ENCODE measurements at places on chromosomes 2 and 18. TPM values are rescaled to one million over a fixed set of nuclear protein-coding genes. Genes with fewer than 3 reads are reported as not detected.

GRCh38 chr2:147636886-147637285 lies 207.9 kb upstream of the ACVR2A start:
- no peak for DNase-seq

DNA sequence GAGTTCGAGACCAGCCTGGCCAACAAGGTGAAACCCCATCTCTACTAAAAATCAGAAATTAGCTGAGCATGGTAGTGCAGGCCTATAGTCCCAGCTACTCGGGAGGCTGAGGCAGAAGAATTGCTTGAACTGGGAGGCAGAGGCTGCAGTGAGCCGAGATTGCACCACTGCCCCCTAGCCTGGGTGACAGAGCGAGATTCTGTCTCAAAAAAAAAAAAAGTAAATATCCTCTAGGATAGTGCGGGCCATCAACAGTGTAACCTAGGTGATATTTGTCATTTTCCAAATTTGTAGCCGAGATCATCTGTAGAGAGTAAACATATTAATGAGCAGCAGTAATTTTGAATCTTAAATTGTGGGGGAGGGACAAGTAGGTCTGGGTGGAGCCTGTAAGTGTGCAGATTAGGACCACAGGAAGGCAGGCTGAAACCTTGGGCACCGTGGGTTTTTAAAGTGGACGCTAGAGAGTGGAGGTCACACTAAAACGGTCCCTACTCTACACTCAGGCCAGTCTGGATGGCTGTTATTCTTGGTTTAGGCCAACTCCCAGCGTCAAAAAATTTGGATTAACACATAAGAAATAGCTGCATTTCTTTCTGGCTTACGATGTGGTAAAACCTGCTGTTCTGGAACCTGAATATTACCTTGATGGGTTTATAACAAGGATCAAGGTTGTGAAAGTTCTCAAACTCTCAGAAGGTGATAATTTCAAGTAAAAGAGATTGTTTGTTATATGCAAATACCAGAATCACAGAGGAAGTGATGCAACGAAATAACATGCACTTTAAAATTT lies 22.7 kb upstream of the TET3 start:
- DNase-seq = no peak

DNA sequence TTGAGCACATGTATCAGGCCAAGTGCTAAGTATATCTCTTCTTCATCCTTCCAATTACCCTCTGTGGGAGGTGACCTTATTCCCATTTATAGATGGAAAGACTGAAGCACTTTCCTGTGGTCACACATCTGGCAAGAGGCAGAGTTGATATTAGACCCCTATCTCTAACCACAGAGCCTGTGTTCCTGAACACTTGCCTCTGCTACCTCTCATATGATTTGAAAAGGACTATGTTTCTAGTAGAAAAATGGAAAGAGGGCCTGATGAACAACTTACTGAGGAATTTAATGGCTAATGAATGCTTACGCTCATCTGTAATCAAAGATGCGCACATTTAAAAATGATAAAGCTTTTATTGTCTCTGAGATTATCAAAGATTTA lies 46.2 kb upstream of the DYNC2LI1 start:
- DNase-seq = no peak

- DNase-seq = no peak
Observed at GRCh38 chr2:81835321-81836000, 1530.9 kb upstream of the LRRTM1 start.

GRCh38 chr2:32452338-32453064 lies 95.7 kb downstream of the BIRC6 start:
- DNase-seq = no peak

DNA sequence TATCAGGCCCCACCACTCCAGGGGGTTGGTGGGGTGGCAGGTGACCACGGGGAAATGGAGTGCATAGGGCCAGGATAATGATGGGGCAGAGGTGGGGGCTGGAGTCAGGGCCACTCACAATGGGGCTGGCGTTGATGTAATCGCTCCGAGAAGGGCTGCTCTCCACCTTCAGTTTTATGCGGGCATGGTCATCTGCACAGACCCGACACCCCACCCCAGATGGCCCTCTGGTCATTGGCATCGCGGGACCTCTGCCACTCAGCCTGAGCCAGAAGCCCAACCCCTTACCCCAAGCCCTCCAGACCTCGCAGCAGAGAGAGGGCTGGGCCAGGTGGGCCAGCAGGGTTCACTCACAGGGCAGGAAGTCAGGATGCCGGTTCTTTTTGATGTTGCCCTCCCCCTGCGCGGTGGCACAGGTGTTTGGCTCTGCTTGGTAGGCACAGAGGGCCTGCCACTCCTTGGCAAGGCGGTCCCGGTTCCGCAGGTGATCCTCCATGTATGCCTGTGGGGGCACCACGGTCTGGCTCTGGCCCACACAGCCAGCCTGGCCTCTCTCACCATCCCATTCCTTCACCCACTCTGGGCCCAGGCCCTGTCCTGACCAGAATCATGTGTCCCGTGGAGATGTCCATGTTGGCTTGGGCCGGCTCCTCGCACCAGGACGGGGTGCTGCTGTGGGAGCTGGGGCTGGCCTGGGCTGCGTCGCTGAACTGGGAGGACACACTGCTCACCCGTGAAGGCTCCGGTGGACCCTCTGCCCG lies 12.4 kb downstream of the PTPRN start:
- DNase-seq = no peak

GRCh38 chr2:106991866-106992265 lies 105.9 kb upstream of the ST6GAL2 start:
- DNase-seq = no peak

DNA sequence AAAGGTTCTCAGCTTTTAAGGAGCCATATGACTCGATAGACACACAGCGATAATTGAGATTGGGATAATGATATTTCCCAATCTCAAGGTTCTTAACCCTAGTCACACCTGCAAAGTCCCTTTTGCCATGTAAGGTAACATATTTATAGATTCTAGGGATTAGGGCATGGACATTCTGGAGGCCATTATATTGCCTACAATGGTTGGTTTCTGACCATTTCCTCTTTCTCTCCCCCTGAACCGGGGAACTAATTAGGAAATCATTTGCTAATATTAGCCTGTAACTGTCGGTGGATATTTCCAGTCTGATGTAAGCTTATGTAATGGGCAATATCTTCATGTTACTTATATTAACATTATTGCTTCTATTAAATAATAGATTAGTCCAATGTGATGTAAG lies 40.8 kb upstream of the ARHGAP15 start:
- DNase-seq = no peak

- DNase-seq = peak; percentile 44
Observed at GRCh38 chr2:39435741-39436591, 1.1 kb downstream of the MAP4K3 start.

DNA sequence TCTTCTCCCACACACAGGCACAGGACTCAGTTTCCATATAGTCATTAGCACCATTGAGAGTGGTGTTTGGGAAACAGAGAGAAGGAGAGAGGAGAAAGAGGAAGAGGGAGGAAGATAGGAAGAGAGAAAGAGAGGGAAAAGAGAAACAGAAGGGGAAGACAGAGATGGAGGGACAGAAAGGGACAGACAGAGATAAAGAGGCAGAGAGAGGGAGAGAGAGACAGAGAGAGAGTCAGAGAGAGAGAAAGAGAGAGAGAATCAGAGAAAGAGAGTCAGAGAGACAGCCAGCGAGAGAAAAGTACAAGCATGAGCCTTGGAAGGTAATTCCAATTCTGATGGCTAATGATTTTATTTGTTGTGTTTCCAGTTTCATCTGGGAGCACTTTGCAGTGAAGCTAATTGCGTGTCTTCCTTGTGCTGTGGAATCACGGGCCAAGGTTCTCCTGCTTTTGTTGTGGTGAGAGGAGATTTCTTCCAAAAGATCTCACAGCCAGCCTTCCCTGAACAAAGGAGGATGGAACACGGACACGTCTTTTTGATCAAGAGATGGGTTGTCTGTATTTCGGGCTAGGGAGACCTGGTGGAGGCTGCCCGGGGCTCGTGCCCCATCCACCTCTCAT lies 153.6 kb upstream of the TWIST2 start:
- no peak for DNase-seq

DNA sequence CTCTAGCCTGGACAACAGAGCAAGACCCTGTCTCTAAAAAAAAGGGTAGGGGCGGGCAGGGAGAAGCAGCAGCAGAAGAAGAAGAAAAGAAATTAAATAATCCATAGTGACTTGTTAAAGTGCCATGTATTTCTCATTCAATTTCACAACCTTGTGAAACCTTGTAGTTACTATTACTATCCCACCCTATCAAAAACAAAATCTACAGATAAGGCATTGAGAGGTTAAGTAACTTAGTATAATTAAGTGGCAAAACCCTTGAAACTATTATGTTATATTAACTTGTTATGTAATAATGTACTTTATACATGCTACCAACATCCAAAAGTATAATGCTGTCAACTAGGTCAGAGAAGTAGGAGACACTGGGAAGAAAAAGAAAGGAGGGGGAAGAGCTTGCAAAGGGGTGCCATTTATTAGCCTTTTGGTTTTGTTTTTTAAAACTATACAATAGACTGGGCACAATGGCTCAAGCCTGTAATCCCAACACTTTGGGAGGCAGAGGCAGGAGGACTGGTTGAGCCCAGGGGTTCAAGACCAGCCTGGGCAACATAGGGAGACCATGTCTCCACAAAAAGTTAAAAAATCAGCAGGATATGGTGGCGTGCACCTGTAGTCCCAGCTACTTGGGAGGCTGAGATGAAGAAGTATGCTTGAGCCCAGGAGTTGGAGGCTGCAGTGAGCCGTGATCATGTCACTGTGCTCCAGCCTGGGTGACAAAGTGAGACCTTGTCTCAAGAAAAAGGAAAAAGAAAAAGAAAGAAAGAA lies 11.3 kb downstream of the TLK1 start:
- DNase-seq = no peak

- no peak for DNase-seq
Observed at GRCh38 chr2:60570251-60570650, 16.8 kb upstream of the BCL11A start.

- DNase-seq = no peak
Observed at GRCh38 chr2:2577407-2577831, 246.3 kb upstream of the MYT1L start.

DNA sequence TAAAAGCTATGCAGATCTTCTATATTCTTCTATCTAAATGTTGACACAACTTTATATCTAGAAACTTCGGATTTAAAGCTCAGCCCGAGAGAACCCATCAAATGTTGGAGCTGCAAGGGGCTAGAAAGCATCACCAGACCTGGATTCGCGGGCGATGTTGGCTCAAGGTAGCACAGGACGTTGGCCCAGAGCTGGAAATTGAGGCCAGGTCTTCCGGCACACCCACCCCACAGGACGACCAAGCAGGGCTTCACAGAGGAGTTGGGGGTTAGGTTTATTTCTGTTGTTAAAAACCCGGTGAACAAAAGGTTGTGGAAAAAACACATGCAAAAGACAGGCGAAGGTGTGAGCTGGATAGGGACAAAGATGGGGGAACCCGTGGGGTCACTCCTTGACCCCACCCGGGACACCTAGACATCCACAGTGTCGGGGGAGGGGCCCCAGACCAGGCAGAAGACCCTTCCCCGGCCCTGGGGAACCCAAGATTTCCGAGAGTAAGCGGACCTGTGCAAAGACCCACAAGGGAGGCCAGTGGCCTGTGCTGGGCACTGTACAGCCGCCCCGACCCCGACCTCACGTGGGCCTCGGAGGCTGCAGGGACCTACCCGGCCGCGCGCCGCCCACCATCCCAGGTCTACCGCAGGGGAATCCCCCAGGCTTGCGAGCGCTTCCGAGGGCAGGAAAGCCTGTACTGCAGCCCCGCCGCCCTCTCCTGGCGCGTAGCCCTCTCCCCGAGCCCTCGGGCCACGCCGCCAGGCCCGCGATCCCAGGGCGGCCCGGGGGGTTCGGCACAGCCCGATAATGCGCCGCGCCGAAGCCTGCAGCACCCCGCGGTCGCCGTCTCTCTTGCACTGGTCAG lies 1.8 kb upstream of the AGBL5 start:
- DNase-seq = peak; percentile 69

DNA sequence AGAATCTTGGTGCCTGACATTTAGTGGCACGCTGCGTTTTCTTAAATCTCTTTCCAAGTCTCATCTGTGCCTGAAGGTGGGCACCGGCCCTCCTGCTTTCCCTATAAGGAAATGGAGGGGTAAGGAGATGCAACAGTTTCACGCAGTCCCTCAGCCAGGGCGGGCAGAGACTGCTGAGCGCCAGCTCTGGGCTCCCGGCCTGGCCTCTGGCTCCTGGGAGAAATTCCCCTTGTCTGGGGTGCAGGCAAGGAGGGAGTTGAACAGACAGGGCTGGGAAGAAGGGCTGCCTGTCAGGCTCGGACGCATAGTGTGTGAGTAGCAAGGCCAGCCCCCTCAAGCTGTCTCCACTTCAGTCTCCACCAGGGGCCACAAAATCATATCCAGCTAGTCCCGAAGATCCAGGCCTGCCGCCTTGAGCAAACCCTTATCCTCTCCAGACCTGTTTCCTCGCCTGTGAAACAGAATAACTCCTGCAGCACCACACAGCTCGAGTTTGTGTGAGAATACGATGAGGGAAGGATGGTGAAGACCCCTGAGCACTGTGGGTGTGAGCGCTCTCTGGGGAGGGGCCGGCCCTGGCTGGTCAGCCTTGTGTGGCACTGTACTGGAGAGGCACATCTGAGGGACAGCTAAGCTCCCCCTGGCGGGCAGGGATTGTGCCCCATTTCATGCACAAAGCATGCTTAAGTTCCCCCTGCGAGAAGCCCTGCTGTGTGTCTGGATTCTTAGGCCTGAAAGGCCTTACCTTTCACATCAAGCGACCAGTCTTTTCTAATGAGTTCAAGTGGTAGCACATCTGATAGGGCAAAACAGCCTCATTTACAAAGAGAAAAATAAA lies 33.8 kb downstream of the SDC1 start:
- peak; percentile 69 for DNase-seq

GRCh38 chr18:68391801-68392200 lies 323.1 kb downstream of the TMX3 start:
- DNase-seq = no peak

DNA sequence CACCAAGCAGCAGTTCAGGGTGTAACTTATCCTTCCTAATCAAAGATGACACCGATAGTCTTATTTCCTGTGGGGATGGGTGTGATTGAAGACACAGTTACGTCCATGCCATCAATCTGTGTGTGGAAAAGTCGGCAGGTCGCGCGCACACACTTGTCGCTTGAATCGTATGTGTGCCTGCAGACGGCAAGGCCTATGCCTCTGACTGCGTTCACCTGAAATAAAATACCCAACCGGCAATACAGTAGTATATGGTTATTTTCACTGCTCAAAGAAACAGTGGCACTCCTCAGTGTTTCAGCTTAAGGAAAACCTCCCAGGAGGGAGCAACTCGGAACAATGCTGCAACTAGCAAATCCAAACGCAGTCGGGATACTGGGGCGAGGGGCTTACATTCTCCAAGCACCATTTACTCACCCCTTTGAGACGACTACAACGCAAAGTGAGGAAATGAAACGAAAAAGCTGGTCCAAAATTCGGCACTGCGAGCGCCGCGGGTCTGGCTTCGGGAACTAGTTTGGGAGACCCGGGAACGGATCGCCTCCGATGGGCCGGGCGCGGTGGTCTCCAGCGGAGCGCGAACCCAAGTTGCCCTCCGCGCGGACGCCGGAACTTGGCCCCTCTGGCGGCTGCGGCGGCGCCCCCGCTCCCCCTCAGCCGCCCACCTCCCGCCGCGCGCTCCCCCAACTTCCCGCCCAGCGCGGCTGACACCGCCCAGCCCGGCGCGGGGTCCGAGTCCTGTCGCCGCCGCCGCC lies 675 bp downstream of the PRKD3 start:
- no peak for DNase-seq

The DYSF gene
- 1.7 TPM for total RNA-seq

The CD207 gene
- 0.16 TPM for total RNA-seq

The VWA3B gene
- total RNA-seq = not detected

The COL5A2 gene
- total RNA-seq = 244 TPM

The NFATC1 gene
- total RNA-seq = 1.0 TPM

The TMEM169 gene
- 1.1 TPM for total RNA-seq

The APCDD1 gene
- total RNA-seq = 1.5 TPM

The CFC1 gene
- total RNA-seq = not detected

The SERPINB10 gene
- not detected for total RNA-seq

The FMNL2 gene
- 38.0 TPM for total RNA-seq

The IL37 gene
- total RNA-seq = 0.44 TPM

The DNAJC5G gene
- 0.25 TPM for total RNA-seq

The CLK1 gene
- total RNA-seq = 62.6 TPM
